ENCODE measurements at places on chromosomes 5 and 9. TPM values are rescaled to one million over a fixed set of nuclear protein-coding genes. Genes with fewer than 3 reads are reported as not detected.
A peak's percentile ranks its signal among the peaks of the same experiment; 100 is the strongest.

Gene CACNA1B
- total RNA-seq = not detected

DNA sequence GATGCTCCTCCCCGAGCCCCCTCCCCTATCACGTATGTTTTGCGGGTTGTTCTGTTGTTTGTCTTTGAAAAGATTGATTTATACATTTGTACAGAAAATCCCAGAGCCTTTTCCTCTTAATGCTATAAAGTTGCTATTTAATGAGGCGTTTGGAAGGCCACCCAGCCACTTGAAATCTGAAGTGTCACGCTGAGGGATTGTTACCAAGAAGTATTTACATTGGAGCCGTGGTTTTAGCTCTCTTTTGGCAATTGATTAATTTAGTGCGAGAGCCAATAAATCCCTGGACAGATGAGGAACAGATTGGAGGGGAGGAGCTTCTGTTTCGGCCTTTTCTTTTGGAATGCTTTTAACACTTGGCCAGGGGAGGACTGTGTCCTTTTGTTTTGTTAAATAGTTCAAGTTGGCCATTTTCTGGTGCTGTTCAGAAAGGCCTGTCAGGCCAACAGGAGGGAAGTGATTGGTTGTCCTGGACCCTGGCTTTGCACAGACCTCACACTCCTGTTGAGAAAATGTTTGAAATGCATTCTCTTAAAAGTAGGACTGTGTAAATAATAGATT lies 250.2 kb downstream of the PDZD2 start:
- DNase-seq = no peak

DNA sequence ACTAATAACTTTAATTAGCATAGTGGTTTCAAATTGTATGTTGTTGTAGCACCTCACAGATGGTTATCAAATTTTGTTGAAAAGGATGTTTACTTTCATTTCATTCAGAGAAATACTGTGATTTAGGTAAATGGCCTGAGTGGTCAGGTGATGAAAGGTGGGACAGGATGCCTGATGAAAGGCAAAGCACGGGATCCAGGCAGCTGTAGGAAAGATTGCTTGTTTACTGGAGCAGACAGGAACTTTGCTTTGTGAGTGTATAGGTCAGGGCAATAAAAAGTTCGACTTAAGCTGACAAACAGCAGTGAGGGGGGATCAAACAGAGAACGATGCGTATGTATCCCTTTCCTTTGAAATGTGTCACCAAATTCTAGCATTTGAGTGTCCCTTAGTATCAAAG lies 19.0 kb downstream of the KIAA1958 start:
- DNase-seq = no peak

Gene SHC3
- total RNA-seq = 0.24 TPM

GRCh38 chr9:29669613-29670012 lies 2096.3 kb upstream of the C9orf72 start:
- no peak for DNase-seq

Gene PCDHGB1
- total RNA-seq = 2.0 TPM

Gene SRP19
- 167 TPM for total RNA-seq

- peak; percentile 54 for DNase-seq
Observed at GRCh38 chr9:74777136-74777879, 110.4 kb downstream of the TRPM6 start.

GRCh38 chr9:80144856-80145255 lies 573.1 kb downstream of the TLE4 start:
- no peak for DNase-seq

GRCh38 chr9:113879911-113880310 lies 3.8 kb downstream of the ZNF618 start:
- no peak for DNase-seq

Gene IL4
- total RNA-seq = not detected

Gene ARID3C
- total RNA-seq = 0.19 TPM

- DNase-seq = peak; percentile 58
Observed at GRCh38 chr9:121568343-121569265, 69.0 kb upstream of the GGTA1 start.

Gene ZCCHC9
- 37.8 TPM for total RNA-seq

Gene LHX6
- 2.5 TPM for total RNA-seq

Gene RANBP3L
- not detected for total RNA-seq
